MV-4-11 (cell line): ENCODE measurements at places on chromosomes 2 and 18.
A peak's percentile ranks its signal among the peaks of the same experiment; 100 is the strongest.

DNA sequence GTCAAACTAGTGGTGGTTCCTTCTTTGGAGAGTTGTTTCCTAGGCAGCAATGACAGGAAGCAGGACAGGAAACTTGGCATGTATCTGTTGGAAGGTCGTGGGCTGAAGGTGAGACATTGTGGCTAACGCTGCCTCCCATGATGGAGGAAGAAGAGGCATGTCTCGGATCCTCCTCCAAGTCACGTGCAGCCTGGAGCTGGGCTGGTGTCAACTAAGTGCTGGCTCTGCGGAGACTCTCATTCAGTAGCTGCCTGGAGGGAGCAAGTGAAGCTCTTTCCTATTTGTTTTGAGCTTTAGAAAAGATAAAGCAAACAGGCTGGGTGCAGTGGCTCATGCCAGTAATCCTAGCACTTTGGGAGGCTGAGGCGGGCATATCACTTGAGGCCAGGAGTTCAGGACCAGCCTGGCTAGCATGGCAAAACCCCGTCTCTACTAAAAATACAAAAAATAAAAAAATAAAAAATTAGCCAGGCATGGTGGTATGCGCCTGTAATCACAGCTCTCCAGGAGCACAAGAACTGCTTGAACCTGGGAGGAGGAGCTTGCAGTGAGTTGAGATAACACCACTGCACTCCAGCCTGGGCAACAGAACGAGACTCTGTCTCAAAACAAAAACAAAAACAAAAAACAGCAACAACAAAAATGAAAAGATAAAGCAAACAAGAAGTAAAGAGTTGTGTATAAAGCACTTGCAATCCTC, 28.2 kb upstream of the INO80C start:
- no peak for DNase-seq

GRCh38 chr2:83071352-83071751, 1387.7 kb downstream of the SUCLG1 start:
- no peak for DNase-seq

DNA sequence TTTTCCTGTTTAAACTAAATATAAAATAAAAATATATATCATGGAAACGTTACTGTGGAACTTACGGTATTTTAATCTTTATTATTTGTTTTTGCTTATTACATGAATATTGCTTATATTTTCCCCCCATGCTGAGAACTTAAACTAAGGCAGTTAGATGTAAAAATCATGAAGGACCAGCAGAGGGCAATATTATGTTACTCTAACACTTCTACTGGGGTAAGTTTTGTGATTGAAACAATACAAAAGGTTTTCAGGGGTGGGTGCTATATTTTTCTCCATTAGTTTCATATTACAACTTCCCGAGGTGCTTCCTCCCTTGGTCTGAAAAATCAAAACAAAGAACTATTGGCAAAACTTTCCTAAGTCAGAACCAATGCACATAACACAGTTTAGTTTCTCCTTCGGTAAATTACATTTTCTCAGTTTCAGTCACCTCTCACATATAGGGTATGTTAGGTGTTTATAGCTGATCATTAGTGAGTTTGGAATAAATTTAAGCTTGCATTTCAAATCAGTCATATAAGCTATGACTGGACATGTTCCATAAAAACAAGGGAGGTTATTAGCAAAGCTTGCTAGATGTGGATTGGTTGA, 54.8 kb downstream of the ZNF407 start:
- peak; percentile 26 for DNase-seq

DNA sequence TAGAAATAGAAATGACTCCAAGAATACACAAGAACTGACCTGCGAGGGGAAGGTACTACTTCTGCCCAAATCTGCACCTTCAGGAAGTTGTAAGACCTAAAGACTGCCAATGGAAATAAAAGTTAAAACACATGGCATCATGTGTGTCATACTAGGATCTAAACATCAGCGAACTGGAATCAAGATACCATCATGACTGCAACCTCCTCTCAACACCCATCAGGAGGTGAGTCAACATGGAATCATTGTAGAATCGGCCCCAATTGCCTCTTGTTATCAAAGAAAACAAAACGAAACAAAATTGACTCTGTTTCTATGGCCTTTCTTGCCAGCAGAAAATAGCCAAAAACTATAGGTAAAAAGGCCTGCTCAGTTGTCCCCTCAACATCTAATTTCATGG, 15.1 kb downstream of the RDH14 start:
- no peak for DNase-seq

- no peak for DNase-seq
Observed at GRCh38 chr2:151882786-151883445, 54.7 kb upstream of the ARL5A start.

- no peak for DNase-seq
Observed at GRCh38 chr2:130352237-130352636, 3.6 kb upstream of the PTPN18 start.

DNA sequence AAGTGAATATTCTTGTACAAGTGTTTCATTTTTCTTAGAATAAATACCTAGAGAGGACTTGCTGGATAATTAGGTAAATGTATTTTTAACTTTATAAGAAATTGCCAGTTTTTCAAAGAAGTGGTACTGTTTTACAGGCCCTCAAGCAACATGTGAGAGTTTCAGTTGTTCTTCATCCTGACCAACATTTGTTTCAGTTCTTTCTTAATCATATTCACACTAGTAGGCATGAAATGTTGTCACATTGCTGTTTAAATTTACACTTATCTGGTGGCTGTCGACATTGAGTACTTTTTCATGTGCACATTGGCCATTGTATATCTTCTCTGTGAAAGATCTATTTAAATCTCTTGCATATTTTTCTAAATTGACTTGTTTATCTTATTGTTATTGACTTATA, 178.1 kb downstream of the ACOXL start:
- peak; percentile 77 for DNase-seq

- DNase-seq: no peak
Observed at GRCh38 chr18:12995952-12996477, 4.9 kb downstream of the CEP192 start.

GRCh38 chr2:36329251-36329650, 26.3 kb upstream of the CRIM1 start:
- DNase-seq: no peak

- DNase-seq: no peak
Observed at GRCh38 chr2:214543386-214543955, 132.6 kb downstream of the VWC2L start.

- no peak for DNase-seq
Observed at GRCh38 chr2:74947703-74948102, 10.7 kb upstream of the POLE4 start.

DNA sequence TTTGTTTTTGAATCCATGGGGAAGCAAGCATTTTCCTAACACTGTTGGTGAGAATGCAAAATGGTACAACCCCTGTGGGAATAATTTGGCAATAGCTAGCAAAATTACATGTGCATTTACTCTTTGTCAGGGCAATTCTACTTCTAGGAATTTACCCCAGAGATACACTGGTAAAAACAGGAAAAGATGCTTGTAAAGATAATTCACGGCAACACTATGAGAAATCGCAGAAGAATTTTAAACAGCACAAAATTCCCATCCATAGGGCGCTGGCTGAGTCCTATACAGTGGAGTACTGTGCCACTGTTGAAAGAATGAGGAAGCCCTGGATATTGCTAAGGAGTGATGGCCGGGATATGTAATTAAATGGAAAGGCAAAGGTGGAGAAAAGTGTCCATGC, 75.8 kb downstream of the DGKD start:
- no peak for DNase-seq

DNA sequence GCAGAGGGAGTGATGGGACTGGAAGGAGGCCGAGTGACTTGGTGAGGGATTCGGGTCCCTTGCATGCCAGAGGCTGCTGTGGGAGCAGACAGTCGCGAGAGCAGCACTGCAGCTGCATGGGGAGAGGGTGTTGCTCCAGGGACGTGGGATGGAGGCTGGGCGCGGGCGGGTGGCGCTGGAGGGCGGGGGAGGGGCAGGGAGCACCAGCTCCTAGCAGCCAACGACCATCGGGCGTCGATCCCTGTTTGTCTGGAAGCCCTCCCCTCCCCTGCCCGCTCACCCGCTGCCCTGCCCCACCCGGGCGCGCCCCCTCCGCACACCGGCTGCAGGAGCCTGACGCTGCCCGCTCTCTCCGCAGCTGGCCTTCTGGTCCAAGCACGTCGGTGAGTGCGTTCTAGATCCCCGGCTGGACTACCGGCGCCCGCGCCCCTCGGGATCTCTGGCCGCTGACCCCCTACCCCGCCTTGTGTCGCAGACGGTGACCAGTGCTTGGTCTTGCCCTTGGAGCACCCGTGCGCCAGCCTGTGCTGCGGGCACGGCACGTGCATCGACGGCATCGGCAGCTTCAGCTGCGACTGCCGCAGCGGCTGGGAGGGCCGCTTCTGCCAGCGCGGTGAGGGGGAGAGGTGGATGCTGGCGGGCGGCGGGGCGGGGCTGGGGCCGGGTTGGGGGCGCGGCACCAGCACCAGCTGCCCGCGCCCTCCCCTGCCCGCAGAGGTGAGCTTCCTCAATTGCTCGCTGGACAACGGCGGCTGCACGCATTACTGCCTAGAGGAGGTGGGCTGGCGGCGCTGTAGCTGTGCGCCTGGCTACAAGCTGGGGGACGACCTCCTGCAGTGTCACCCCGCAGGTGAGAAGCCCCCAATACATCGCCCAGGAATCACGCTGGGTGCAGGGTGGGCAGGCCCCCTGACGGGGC, 4.6 kb downstream of the PROC start:
- no peak for DNase-seq

DNA sequence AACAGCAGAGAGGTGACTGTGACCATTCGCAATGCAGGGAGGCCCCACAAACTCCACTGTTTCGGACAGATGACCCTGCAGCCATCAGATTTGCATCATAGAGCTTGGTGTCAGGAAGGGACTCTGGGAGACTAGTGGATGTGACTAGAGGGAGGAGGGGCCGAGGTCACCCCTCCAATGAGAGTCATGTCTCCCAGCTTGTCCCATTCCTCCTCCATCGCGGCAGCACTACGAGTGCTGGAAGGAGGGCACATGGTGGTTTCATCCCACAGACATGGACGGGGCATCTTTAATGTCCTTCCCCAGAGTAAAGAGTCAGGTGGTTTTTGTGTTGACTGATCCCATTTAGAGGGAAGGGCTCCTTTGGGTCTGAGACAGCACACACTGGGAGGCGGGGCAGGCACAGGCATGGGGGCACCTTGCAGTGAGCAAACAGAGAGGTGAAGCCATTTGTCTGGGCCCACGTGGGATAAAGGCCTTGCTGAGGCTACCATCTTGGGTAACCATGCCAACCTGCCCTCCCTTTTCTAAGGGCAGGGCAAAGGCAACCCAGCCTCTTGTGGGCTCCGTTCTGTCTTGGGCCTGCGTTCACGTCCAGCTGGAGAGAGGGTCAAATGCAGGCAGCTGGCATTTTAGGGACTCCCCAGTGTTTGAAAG, 208.1 kb downstream of the ASB1 start:
- DNase-seq: no peak

- DNase-seq: no peak
Observed at GRCh38 chr18:77105028-77105427, 27.6 kb downstream of the MBP start.

GRCh38 chr18:22936515-22936914, 3.4 kb downstream of the RBBP8 start:
- DNase-seq: no peak

GRCh38 chr18:22346953-22347605, 70.6 kb downstream of the CTAGE1 start:
- no peak for DNase-seq

DNA sequence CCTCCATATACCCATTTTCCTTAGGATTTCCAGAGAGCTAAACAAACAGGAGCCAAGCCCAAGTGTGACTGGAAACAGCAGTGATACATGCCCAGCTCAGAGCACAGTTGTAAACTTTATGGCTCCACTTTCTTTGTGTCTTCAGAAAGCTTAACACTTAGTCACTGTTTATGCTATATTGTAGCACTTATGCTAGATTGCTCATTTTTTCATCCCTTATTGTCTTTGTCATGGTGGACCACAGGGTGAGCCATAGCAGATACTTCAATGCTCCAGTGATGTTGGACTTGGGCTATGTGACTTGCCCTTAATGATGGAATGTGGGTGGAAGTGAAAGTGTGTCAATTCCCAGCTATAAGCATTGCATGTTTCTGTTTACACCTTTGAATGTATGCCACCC, 401.6 kb downstream of the METTL4 start:
- no peak for DNase-seq

- DNase-seq: peak; percentile 71
Observed at GRCh38 chr2:113257516-113258264, 21.0 kb downstream of the PAX8 start.

DNA sequence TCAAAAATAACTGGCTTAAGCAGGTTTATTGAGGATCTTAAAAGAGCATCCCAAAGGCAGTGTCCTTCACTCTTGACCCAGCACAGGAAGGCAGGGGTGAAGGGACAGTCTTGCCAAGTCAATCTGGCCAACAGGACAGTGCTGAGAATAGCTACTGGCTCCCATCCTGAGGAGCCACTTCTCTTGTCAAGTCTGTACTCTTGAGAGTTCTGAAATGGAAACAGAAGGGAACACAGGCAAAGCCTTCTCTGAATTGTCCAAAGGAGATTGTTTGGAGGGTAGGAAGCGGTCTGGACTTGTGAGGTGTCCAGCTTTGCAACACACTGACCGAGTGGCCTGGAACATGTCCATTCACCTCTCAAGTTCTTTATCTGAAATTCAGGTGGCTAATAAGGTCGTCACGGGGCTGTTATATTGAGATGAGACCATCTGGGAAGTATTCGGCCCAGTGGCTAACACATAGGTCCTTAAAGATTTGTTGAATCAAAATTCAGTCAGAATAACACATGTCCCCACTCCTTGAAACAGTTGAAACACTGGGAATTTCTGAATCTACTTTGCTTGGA, 99.5 kb upstream of the FHL2 start:
- no peak for DNase-seq

- no peak for DNase-seq
Observed at GRCh38 chr2:57882895-57883515, 163.6 kb upstream of the VRK2 start.

DNA sequence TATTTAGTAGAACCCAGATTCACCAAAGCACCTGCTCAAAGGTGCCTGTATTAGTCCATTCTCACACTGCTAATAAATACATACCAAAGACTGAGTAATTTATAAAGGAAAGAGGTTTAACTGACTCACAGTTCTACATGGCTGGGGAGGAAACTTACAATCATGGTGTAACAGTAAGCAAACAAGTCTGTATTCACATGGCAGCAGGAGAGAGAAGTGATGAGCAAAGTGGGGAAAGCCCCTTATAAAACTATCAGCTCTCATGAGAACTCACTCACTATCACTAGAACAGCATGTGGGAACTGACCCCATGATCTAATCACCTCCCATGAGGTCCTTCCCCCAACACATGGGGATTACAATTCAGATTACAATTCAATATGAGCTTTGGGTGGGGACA, 28.0 kb upstream of the DDX18 start:
- DNase-seq: no peak

- no peak for DNase-seq
Observed at GRCh38 chr18:59385191-59385590, 26.1 kb upstream of the LMAN1 start.
